ENCODE measurements at places on chromosomes 1 and 21.

GRCh38 chr1:180691322-180691913 lies 59.6 kb downstream of the XPR1 start:
- no peak for DNase-seq

GRCh38 chr1:184050636-184051035 lies 894 bp upstream of the TSEN15 start:
- DNase-seq: no peak

GRCh38 chr1:168567007-168567406 lies 9.4 kb upstream of the XCL1 start:
- no peak for DNase-seq

- DNase-seq: peak; percentile 73
Observed at GRCh38 chr1:201266774-201267173, 16.5 kb upstream of the PKP1 start.

All from lung microvascular endothelial cell (primary cell).